GM23248 (cell line): ENCODE measurements at places on chromosomes 11 and 22. TPM values are rescaled to one million over a fixed set of nuclear protein-coding genes. Genes with fewer than 3 reads are reported as not detected.

- peak overlapping the region; percentile 97 for H3K4me3 ChIP-seq
- DNase-seq = peak; percentile 86
- H3K4me1 ChIP-seq = peaks cover 32% of the 10 kb centered on the region
- peaks cover 29% of the 10 kb centered on the region for H3K36me3 ChIP-seq
- no peaks in the 10 kb centered on the region for H3K27me3 ChIP-seq
Observed at GRCh38 chr11:10809373-10810160, 841 bp upstream of the EIF4G2 start.

Gene TH
- not detected in 2 replicates for total RNA-seq

DNA sequence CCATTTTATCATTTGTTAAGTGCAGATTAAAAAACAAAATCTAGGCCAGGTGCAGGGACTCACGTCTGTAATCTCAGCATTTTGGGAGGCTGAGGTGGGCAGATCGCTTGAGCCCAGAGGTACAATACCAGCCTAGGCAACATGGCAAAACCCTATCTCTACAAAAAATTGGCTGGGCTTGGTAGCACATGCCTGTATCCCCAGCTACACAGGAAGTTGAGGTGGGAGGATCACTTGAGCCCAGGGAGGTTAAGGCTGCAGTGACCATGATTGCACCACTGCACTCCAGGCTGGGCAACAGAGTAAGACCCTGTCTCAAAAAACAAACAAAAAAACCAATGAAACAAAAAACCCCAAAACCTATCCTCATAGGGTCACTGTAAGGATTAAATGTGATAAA is 32.9 kb downstream of the HIRA start:
- no peak overlapping the region for H3K27ac ChIP-seq
- no peaks in the 10 kb centered on the region for H3K4me1 ChIP-seq
- no peaks in the 10 kb centered on the region for H3K27me3 ChIP-seq
- peaks cover 33% of the 10 kb centered on the region; the same call in 1 of the 2 replicates for H3K36me3 ChIP-seq
- DNase-seq = no peak

DNA sequence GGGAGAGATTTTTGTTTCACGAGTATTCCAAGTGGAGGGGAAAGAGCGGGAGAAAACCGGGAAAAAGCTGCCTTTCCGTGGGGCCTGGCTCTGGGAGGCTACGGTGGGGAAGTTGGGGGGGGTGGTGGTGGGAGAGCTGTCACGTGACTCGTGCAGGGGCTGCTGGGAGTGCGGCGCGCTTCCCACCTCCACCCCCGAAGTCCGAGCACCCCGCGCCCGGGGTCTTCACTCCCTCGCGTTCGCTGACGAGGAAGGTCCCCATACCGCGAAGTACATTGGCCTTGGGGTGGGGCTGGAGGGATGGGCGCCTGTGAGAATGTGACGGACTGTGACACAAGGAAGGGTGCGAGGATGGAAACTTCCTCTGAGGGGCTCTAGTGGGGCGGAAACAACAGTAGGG is at the start of gene TEX12:
TEX12 (plus strand) TSS at position 228 of the 400 bp plus-strand sequence. CDS start 1,897 bp downstream, outside the sequence.
- peak within 1 kb of the TSS; percentile 23; the same call in 1 of the 2 replicates for H3K4me3 ChIP-seq
- no peak for DNase-seq
- no peaks in the 10 kb centered on the region for H3K36me3 ChIP-seq
- H3K27ac ChIP-seq = peak within 1 kb of the TSS; percentile 51

- H3K4me1 ChIP-seq = peaks cover 43% of the 10 kb centered on the region
- no peak overlapping the region for H3K4me3 ChIP-seq
- no peaks in the 10 kb centered on the region for H3K27me3 ChIP-seq
- DNase-seq = peak; percentile 52
- no peaks in the 10 kb centered on the region for H3K36me3 ChIP-seq
Observed at GRCh38 chr11:130581646-130582045, 133.2 kb downstream of the ADAMTS15 start.

GRCh38 chr22:28232204-28232603 is 313.1 kb upstream of the PITPNB start:
- H3K4me3 ChIP-seq = no peak overlapping the region
- no peak for DNase-seq
- no peak overlapping the region for H3K27ac ChIP-seq

DNA sequence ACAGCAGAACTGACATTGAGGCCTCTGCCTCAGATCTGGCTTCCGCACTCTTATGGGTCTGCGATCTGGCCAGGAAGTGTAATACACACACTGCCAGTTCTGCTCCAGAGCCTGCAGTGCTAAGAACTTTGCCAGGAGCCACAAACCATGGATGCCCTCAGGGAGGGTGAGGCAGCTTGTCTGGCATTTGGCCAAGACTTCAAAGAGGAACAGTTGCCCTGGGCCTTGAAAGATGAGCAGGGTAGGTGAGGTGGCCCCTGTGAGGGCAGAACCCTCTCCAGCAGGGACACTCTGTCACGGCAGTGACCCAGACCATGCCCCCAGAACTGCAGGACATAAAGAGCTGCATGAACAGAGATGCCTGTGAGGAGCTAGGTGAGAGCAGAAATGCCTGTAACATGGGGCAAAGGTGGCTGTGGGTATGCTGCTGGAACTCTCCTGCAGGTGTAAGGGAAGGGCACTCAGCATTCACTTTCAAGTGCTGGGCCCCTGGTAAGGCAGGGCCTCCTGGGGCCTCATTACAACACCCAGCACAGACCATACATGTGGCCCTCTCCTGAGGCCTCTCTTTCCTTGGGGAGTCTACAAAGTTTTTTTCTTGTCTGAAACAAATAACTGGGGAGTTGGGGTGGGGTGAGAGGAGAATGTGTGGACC is 47.3 kb downstream of the NEU3 start:
- H3K27ac ChIP-seq = no peak overlapping the region
- H3K27me3 ChIP-seq = no peaks in the 10 kb centered on the region
- H3K4me3 ChIP-seq = no peak overlapping the region
- no peaks in the 10 kb centered on the region for H3K36me3 ChIP-seq
- DNase-seq = peak; percentile 56

Gene DNAJB7
- total RNA-seq = not detected in 2 replicates

Gene NPTXR
- 2.7 and 4.2 TPM in 2 replicates for total RNA-seq

GRCh38 chr11:58958500-58958899 is 19.2 kb downstream of the GLYATL1 start:
- peaks cover 23% of the 10 kb centered on the region; the same call in 1 of the 2 replicates for H3K27me3 ChIP-seq
- peak; percentile 28 for DNase-seq
- H3K27ac ChIP-seq = no peak overlapping the region

GRCh38 chr11:21582791-21583190 is 610.1 kb upstream of the ANO5 start:
- H3K36me3 ChIP-seq = no peaks in the 10 kb centered on the region
- no peak overlapping the region for H3K4me3 ChIP-seq
- no peak overlapping the region for H3K27ac ChIP-seq
- DNase-seq = no peak
- H3K27me3 ChIP-seq = no peaks in the 10 kb centered on the region
- no peaks in the 10 kb centered on the region for H3K4me1 ChIP-seq

Gene GGT5
- 0.38 and 1.3 TPM in 2 replicates for total RNA-seq

Gene GGTLC2
- total RNA-seq = not detected in 2 replicates

DNA sequence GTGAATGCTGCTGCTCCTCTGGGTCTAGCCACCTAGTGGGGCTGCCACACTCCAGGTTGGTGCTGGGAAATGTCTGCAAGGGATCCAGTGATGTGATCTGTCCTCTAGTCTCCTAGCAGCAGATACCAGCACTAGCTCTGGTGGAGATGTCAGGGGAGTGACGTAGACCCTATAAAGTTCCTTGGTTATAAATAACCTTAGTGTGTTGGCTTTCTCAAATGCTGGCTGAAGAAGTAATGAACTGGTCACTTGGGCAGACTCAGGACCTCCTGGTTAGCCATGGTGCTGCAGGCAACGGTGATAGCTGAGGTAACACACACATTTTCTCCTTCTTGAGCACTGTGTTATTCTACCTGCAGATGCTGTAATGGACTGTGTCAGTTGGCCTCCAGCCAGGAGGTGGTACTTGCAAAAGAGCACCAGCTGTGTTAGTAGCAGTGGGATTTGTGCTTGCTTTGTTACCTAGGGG is 35.5 kb downstream of the BBOX1 start:
- peaks cover 11% of the 10 kb centered on the region for H3K4me1 ChIP-seq
- H3K36me3 ChIP-seq = no peaks in the 10 kb centered on the region
- no peak overlapping the region for H3K27ac ChIP-seq

Gene TUB
- 12.3 and 12.9 TPM in 2 replicates for total RNA-seq

DNA sequence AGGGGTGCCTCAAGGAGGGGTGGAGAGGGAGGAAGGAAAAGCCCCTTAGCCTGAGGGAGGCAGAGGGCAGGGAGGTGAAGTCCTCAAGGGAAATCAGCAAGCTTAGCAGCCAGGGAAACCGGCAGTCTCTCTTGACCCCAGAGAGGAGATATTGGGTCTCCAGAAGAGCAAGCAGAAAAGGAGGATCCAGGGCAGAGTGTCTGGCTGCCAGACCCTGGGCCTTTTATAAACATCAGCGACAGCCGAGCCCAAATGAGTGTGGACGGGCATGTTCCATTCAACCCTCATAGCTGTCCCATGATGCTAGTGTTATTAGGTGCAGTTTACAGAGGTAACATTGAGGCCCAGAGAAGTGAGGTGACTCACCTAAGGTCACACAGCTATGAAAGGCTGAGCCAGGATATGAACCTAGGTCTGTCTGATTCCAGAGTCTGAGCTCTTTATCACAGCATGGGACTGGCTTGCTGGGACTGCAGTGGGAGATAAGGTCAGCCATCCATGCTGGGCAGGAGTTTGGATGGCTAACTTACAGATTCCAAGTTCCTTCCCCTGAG is 9.3 kb downstream of the PRDM11 start:
- no peaks in the 10 kb centered on the region for H3K27me3 ChIP-seq
- no peaks in the 10 kb centered on the region for H3K36me3 ChIP-seq
- no peak overlapping the region for H3K4me3 ChIP-seq

- no peaks in the 10 kb centered on the region for H3K27me3 ChIP-seq
- H3K4me1 ChIP-seq = no peaks in the 10 kb centered on the region
Observed at GRCh38 chr11:8225589-8226036, 38.1 kb downstream of the LMO1 start.

- DNase-seq = no peak
- no peak overlapping the region for H3K4me3 ChIP-seq
- no peak overlapping the region for H3K27ac ChIP-seq
Observed at GRCh38 chr11:116688202-116688540, 84.6 kb downstream of the BUD13 start.

- no peak overlapping the region for H3K4me3 ChIP-seq
- no peak for DNase-seq
- no peaks in the 10 kb centered on the region for H3K36me3 ChIP-seq
- no peaks in the 10 kb centered on the region for H3K27me3 ChIP-seq
Observed at GRCh38 chr22:29148036-29148435, 57.7 kb upstream of the EMID1 start.

GRCh38 chr22:27389727-27390075 is 411.9 kb downstream of the MN1 start:
- no peaks in the 10 kb centered on the region for H3K36me3 ChIP-seq
- no peak for DNase-seq
- no peak overlapping the region for H3K4me3 ChIP-seq
- peaks cover 6% of the 10 kb centered on the region for H3K27me3 ChIP-seq

DNA sequence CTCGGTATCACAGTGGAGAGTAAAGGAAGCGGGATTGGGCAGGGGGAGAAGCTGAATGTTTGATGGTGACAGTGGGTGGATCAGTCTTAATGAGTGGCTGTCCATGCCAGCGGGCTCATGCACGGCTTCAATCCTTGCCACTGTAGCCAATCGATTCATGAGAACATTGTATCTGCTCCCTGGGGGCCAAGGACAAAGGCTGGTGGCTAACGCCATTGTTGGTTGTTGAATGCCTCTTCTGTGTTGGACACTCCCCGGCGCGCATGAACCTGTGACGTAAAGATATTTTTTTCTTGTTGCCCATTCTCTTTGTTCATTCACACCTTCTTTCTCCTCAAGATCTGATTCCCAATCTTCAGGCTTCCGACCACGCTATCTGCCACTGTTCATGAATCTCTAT is 20.9 kb upstream of the ATXN10 start:
- no peak overlapping the region for H3K4me3 ChIP-seq
- no peaks in the 10 kb centered on the region for H3K36me3 ChIP-seq
- no peaks in the 10 kb centered on the region for H3K27me3 ChIP-seq
- H3K4me1 ChIP-seq = no peaks in the 10 kb centered on the region
- DNase-seq = no peak

GRCh38 chr11:15073361-15074205 is at the start of gene CALCB:
TSS of gene CALCB (plus strand) at chr11:15073593. CDS start at chr11:15074719, 1,126 bp downstream.
- H3K4me1 ChIP-seq = peaks cover 11% of the 10 kb centered on the region; the same call in 1 of the 2 replicates
- peak within 1 kb of the TSS; percentile 63 for H3K4me3 ChIP-seq
- H3K27ac ChIP-seq = no peak within 1 kb of the TSS
- H3K27me3 ChIP-seq = peaks cover 22% of the 10 kb centered on the region
- H3K36me3 ChIP-seq = no peaks in the 10 kb centered on the region
- DNase-seq = peak; percentile 55

Gene IFITM1
- total RNA-seq = 72.7 and 77.3 TPM in 2 replicates

Gene ACRV1
- total RNA-seq = not detected in 2 replicates

Gene SLC22A6
- not detected in 2 replicates for total RNA-seq

DNA sequence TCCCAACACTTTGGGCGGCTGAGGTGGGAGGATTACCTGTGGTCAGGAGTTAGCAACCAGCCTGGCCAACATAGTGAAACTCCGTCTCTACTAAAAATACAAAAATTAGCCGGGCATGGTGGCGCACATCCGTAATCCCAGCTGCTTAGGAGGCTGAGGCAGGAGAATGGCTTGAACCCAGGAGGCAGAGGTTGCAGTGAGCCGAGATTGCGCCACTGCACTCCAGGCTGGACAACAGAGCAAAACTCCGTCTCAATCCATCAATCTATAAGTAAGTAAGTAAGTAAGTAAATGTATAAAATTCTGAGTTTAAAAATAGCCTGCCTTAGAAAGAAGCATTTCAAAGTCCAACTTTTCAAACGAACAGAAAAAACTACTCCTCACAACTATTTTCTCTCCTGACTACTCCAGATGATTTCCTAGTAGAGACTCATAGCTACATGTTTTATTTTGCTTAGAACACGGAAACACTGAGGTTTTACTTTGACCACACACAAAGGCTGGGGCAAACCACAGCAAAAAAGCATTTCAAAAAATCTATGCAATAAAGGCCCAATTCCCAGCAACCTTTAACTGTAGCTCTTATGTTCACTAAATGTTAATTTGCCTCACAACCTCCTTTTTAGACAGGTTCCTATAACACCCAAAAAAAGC is 16.3 kb downstream of the SPTY2D1 start:
- peak overlapping the region; percentile 43 for H3K27ac ChIP-seq
- H3K36me3 ChIP-seq = peaks cover 10% of the 10 kb centered on the region; the same call in 1 of the 2 replicates
- H3K4me1 ChIP-seq = peaks cover 17% of the 10 kb centered on the region
- no peak overlapping the region for H3K4me3 ChIP-seq
